Right renal cortex interstitium (tissue), 3 donors: ENCODE measurements at places on chromosomes 13 and 19. TPM values are rescaled to one million over a fixed set of nuclear protein-coding genes. Genes with fewer than 3 reads are reported as not detected.

- DNase-seq = no peak
These were observed 2.3 kb upstream of the ZNF347 start for GRCh38 chr19:53161123-53161522.

The ATP1A3 gene
- polyA plus RNA-seq = not detected

DNA sequence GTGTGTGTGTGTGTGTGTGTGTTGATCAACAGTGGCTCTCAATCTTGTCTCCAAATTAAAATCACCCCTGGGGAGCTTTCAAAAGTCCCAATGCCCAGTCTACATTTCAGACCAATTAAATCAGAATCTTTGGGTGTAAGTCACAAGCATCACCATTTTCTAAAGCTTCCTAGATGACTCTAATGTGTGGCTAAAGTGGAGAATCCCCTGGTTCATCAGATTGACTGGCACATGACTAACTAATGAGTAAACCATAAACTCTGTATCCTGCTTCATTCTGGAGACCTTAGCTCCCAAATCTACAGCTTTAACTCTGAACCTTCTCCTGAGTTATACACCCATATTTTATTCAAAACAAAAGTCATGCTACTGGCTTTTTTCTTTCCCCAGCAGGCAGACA, 131.3 kb downstream of the SUCLA2 start:
- no peak for DNase-seq

- no peak for DNase-seq
These were observed 1.1 kb upstream of the SHC2 start for GRCh38 chr19:461721-462551.

The PRKACA gene
- polyA plus RNA-seq = 86.0 TPM

DNA sequence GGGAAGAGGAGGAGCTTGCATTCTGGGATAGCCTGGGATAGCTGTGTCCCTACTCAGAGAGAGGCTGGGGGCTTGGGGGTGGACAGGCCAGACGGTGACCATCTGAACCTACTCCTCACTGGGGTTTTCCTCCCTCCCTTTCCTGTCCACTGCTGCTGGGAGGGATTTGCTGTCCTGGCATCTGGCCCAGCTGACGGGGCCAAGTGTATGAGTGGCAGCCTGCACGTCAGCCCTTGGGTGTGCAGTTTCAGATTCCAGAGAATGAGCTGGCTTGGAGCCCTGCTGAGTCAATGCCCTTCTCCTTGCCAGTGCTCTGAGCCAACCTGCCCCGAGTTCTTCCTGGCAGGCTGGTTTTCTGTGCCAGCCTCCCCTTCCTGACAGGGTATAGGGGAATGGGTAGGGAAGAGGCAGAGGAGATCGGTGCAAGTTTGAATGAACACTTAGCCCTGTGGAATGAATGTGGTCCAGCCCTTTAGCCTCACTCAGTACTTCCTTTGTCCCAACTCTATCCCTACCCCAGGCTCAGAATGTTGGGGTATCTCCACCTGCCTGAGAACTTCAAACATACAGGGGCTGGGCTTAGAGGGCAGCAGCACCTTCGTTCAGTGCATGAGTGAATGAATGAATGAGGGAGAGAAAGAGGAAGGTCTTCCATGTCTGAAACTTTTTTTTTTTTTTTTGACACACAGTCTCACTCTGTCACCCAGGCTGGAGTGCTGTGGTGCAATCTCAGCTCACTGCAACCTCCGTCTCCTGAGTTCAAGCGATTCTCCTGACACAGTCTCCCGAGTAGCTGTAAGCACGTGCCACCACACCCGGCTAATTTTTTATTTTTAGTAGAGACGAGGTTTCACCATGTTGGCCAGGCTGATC, 1.8 kb upstream of the ANGPTL4 start:
- DNase-seq = no peak

DNA sequence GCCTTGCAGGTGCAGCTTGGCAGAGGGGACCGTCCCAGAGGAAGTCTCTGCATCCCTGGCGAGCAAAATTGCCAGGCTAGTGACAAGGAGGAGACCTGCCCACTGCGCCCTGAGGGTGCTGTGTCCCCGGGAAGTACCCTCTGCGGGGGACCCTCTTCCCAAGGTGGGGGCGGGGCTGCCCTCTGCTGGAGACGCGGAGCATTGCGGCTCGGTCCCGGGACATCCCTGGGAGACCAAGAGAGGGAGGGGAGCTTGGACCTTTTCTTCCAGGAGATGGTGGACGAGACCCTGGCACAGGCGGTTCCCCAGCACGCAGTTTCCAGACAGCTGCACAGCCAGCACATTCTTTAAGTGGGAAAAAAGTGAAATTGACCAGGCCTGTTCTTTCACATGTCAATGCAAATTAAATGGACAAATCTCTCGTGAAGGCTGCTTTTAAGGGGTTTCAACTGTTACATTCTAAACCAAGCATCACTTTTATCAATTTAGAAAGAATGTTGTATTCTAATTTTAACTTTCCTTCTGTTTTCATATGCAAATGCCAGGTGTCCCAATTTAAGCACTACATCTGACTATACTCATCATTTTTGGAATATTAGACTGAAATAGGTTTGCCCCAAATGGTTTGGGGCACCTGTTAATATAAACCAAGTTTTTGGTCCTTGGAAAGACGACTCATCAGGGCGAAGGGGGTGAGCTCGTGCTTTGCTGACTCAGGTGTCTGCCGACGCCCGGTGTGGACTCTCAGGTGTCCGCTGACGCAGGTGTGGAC, 60.7 kb downstream of the MCF2L start:
- no peak for DNase-seq

- no peak for DNase-seq
These were observed at the start of gene ZNF556 for GRCh38 chr19:2867025-2867991. Gene ZNF556, plus strand, starts transcription at chr19:2867335. Its CDS starts 87 bp downstream, at chr19:2867422.

The SBK3 gene
- polyA plus RNA-seq = 0.21 TPM
